CD4-positive, alpha-beta T cell treated with Interferon gamma for 1 hour (primary cell): ENCODE measurements at places on chromosomes 7 and 10.

DNA sequence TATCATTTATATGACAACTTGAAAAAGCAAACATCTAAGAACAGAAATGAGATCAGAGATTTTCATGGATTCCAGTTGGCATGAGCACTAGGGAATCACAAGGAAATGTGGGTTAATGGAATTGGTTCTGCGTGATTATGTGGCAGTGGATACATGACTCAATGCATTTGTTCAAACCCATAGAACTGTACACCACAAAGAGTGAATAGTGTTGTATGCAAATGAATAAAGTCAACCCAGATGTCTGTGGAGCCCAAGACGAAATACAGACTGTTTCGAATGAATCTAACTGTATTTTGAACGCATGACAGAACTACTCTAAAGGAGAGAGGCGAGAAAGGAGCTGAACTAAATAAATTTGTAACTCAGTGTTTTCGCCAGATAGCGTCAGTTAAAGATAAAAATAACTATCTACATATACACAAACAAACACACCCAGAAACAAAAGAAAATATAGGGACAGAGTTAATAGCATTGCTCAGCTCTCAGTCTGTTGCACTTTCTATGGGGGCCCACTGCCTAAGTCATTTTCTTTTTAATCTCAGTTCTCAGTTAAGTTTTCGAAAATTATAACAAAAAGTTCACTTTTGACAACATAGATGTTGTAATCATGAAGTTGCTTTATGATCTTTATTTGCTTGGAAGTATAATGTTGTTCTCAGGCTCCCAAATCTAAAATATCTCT is 636.7 kb upstream of the SEMA3D start:
- no peak for DNase-seq

- DNase-seq = no peak
Measured at GRCh38 chr7:125568799-125569198, 639.2 kb upstream of the POT1 start.

DNA sequence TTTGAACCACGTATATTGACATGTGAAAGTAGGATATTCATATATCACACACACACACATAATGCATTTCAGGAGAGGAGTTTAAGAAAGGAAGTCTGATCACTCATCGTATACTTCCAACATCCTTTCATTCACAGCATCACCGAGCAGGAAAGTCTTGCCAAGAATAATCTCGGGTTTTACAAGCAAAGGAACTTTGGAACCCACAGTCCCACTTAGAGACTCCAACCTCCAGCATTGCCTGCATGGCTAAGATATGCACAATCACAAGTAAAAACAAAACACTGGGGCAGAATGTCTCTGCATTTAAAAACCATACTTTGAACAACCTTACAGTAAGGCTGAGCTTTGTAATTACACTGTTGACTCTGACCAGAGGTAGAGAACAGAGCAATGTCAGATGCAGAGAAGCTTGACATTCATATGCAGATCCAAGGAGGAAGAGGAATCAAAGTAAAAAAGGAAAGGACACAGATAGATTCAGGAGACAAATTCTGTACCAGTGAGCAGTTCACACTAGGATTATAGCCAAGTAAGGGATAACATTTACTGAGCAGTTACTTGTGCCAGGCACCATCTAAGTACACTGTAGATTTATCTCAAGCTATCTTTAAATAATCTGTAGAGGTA is 14.8 kb downstream of the THSD7A start:
- no peak for DNase-seq

DNA sequence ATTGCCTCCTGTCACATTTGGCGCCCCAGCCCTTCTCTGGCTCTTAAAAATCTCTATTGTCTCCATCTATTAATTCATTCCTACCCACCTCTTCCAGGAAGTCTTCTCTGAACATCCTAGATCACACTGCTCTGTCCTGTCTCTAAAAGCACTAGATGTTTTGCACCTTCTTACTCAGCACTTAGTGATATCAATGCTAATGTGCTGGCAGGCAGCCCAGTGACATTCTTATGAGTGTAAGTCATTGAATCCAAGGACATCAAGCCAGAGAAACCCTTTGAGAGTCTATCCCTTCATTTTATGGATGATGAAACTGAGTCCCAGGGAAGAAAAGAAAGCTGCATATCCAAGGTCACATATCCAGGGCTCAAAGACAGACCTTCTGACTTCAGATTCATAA is 48.3 kb upstream of the PAX2 start:
- DNase-seq = no peak

GRCh38 chr10:18616337-18616736 is 35.0 kb downstream of the NSUN6 start:
- no peak for DNase-seq

DNA sequence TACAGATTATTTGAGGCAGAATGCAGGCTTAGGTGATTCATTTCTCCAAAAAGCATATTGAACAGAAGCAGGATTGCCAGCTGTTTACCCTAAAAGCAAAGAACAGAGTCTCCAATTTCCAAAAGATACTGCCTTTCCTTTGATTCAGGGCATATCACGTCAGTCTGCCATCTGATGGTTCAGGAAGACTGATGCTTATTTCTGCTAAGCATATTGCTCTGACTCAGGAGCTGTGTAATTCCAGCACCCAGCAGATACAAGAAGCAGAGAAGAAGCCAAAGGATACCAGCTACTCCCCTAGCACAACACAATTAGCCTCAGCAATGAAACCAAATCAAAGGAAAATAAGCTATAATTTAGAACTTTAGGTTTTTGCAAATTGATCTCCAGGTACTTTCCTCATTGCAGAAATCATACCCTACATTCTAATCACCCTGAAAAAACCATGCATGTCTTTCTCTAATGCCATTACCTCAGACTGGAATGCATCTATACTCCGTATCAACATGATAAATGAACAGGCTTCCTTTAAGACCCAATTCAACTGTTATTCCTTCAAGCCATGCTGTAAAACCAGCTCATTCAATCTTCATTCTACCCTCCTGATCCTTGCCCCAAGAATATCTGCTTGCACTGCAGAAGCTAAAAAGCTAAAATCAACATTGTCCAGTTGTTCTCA is 55.1 kb downstream of the ABI1 start:
- no peak for DNase-seq

GRCh38 chr10:131277969-131278368 is 33.6 kb downstream of the TCERG1L start:
- no peak for DNase-seq

GRCh38 chr10:88424881-88425280 is 158.2 kb downstream of the RNLS start:
- no peak for DNase-seq

DNA sequence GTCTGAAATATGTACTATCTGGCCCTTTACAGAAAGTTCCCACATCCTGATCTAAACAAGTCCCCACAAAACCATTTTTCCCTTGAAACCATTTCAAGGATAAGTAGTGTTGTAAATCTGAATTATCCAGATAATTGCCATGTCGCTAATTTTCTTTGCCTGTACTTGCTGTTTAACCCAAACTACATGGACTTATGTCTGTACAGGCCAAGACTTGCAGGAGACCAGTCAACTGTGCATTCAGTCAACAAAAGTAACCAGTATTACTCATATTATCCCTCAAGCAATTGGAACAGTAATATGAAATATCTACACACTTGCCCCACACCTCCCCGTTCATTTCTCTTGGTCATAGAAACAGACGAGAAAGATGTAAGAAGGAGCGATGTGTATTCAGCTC is 347.8 kb upstream of the NFE2L3 start:
- no peak for DNase-seq

DNA sequence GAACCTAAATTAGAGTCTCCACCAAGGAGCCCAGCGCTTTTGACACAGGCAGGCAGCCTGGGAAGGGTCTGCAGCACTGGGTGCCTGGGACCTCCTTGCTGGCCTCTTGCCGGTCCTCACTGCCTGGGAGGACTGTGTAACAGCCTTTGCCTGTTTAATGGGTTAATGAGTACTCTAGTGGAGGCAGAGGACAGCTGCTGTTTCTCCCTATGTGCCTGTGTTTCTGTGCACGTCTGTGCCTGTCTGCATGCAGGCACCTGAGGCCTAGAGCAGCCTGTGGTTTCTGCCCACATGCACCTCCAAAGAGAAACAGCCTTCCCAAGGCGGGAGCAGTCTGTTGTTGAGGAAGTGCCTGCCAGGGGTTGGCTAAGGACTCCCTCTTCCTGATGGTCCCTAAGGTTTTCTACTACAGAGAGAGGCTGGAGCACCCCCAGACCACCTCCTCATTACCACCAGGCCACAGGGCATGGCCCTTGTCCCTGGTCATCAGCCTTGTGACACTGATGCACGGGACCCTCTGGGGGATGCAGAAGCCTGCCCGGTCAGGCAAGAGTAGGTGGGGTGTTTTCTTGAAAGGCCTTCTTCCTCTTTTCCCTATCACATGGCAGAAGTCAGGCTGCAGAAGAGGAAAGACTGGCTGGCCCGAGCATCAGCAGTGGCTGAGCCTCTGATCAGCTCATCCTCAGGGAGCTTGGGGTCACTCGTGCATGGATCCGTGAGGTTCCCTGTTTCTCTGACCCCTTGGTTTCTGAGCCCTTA is 14.2 kb downstream of the SLC29A3 start:
- no peak for DNase-seq

DNA sequence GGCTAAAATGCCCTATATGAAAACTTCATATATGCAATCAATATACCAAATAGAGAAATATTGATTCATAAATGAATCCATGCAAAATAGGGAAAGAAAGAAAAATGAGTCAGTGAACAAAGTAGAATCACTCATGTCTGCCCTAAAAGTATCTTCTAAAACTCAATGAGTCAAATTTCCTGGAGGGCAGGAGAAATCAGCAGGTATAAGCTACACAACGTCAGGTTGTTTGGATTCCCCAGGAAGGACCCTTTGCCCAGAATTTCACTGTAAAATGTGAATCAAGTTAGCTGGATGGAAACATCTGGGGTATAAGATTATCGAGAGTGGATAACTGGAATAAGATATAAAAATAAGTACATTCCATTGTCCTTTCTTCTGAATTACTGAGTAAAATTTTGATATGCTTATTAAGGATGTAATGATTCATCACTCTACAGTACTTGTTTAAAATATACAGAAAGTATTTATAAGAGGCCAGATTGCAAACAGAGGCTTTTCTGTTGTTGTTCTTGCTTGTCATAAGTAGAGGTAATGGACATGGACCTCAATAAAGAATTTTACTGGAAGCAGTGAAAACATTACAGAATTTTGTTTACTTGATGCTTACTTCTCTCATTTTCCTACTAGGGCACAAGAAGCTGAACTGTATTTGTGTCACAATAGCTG is 99.0 kb downstream of the AGMO start:
- DNase-seq = no peak

- no peak for DNase-seq
Measured at GRCh38 chr7:150799741-150800580, at the start of gene TMEM176B. TMEM176B (minus strand) TSS chr7:150800364; CDS start chr7:150796569, 3,795 bp downstream.

GRCh38 chr7:157006829-157007469 is 3.5 kb downstream of the MNX1 start:
- no peak for DNase-seq
